ENCODE measurements at places on chromosomes 12 and 14. TPM values are rescaled to one million over a fixed set of nuclear protein-coding genes. Genes with fewer than 3 reads are reported as not detected.

DLK1 gene
- not detected for total RNA-seq

GPRC5D gene
- total RNA-seq = not detected

GRIP1 gene
- total RNA-seq = 13.9 TPM

TAS2R19 gene
- total RNA-seq = 1.4 TPM

RNF212B gene
- 0.33 TPM for total RNA-seq

BEGAIN gene
- 6.2 TPM for total RNA-seq

CCDC177 gene
- total RNA-seq = not detected

GRCh38 chr14:101917413-101918017, 46.9 kb upstream of the DYNC1H1 start:
- H3K27ac ChIP-seq = peak overlapping the region; percentile 38
- no peaks in the 10 kb centered on the region for H3K4me1 ChIP-seq
- DNase-seq = no peak
- H3K36me3 ChIP-seq = peaks cover 14% of the 10 kb centered on the region
- no peak overlapping the region for H3K4me3 ChIP-seq

DNA sequence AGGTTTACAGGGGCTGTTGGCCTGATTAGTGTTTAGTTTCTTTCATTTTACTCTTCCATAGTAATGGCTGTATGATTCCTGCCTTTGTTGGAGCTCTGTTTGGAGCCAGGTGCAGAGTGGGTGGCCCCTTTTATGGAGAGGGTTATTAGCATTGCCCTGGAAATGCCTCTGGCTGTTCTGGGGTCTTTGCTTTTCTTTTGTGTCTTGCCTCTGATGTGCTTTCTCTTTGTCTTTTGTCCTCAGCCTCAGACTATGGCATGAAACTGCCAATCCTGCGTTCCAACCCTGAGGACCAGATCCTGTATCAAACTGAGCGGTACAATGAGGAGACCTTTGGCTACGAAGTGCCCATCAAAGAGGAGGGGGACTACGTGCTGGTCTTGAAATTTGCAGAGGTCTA, 6.9 kb downstream of the MLEC start:
- no peak overlapping the region for H3K27ac ChIP-seq
- H3K27me3 ChIP-seq = no peaks in the 10 kb centered on the region
- H3K4me3 ChIP-seq = no peak overlapping the region
- H3K4me1 ChIP-seq = peaks cover 53% of the 10 kb centered on the region
- DNase-seq = no peak

DNA sequence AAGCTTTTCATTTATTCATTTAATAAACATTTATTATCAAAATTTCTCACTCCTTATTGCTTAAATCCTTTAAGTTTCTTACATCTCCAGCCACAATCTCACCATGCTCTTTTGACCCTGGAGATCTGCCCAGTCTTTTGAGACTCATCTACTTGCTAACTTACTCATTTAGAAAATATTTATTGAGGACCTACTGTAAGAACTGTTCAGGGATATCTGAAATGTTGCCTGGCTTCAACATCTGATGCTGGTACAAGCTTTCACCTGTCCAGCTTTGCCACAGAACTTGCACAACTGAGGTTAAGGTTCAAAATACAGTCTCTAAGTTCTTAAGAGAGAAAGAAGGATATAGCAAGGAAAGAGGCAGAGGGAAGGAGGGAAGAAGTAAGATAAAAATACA, 17.5 kb upstream of the GXYLT1 start:
- peaks cover 28% of the 10 kb centered on the region for H3K36me3 ChIP-seq
- H3K4me3 ChIP-seq = no peak overlapping the region
- no peaks in the 10 kb centered on the region for H3K27me3 ChIP-seq
- no peak overlapping the region for H3K27ac ChIP-seq
- no peaks in the 10 kb centered on the region for H3K4me1 ChIP-seq
- DNase-seq = no peak

- no peak for DNase-seq
- H3K4me1 ChIP-seq = peaks cover 46% of the 10 kb centered on the region
- peak overlapping the region; percentile 77 for H3K27ac ChIP-seq
- H3K27me3 ChIP-seq = no peaks in the 10 kb centered on the region
Measured at GRCh38 chr14:76946753-76947077, 81.8 kb downstream of the IRF2BPL start.

DNA sequence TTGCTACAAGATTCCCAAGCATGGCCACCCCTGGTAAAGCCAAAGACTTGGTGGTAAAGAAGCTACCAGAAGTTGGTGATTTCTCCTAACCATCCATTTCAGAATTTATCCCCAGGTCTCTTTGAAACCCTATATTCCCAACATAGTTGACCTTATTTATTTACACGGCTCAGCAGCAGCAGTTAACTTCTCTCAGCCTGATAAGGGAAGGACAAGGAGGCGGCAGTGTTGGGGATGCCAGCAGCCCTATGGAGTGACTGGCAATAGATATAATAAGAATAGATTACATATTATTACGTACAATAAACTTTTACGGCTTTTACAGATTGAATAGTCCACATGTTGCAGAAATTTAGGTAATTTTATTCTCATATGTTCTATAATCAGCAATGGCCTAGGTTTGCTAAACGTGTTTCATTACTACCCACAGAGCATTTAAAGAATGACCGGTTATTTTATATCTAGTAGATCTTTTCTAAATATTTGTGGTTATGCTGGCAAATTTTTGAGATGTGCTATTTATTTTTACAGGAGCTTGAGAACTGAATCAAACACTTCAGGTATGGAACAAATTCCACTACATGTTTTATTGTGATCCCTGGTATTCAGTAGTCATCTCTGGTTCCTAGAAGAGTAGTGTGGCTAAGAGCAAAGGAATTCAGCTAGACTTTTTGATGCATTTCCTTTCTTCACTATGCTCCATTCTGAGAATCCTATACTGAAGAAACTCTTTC, 19.8 kb upstream of the PALS1 start:
- DNase-seq = no peak
- H3K36me3 ChIP-seq = no peaks in the 10 kb centered on the region
- no peak overlapping the region for H3K4me3 ChIP-seq

DNA sequence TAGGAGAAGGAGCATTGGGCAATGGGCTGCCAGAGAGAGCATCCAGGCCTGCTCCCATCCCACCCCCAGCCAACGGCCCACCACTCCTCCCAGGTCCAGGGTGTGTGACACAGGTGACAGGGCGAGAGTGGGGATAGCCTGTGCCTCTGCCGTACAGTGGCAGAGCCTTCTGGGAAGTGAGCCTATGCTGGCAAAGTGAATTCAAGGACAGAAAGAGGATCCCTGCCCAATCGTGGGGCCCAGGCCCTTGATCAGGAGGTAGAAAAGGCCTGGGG, 553 bp upstream of the KRT79 start:
- DNase-seq = no peak
- no peaks in the 10 kb centered on the region for H3K36me3 ChIP-seq
- no peaks in the 10 kb centered on the region for H3K27me3 ChIP-seq

- peaks cover 14% of the 10 kb centered on the region for H3K4me1 ChIP-seq
- no peaks in the 10 kb centered on the region for H3K27me3 ChIP-seq
- H3K36me3 ChIP-seq = peaks cover 50% of the 10 kb centered on the region
- DNase-seq = no peak
Measured at GRCh38 chr12:6666211-6666610, 3.3 kb upstream of the ING4 start.

DNA sequence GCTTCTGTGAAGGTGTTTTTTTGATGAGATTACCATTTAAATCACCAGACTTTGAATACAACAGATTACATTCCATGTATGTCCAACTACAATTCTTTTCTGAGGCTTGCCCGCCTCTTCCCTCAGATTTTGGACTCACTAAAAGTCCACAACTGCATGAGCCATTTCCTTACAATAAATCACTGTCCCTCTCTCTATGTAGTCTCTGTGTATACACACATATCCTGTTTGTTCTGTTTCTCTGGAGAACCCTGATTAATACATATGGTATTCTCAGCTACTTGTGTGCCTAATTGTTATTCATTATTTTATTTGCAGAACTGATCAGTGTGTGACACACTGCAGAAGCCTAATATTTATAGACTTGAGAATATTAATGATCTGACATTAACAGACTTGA, 2.4 kb upstream of the MIPOL1 start:
- no peaks in the 10 kb centered on the region for H3K27me3 ChIP-seq
- no peak overlapping the region for H3K27ac ChIP-seq
- H3K36me3 ChIP-seq = no peaks in the 10 kb centered on the region

DNA sequence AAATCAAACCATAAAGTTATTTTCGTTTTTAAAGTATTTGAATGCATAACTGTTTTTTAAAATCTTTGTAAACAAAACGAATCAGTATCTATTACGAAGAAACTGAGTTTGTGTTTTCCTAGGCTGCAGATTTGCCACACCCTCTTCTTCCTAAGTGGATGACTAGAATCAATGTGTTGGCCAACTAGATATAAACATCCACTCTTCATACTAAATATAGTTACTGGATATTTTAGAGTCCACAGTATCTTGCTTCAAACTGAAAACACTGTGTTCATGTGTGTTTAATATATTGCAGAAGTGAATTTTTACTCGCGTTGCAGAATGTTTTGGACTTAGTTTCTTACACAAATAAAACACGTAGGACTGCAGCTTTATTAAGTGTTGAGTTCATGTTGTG, 63.2 kb downstream of the KLHL28 start:
- peak overlapping the region; percentile 90 for H3K4me3 ChIP-seq
- DNase-seq = no peak
- peak overlapping the region; percentile 100 for H3K27ac ChIP-seq
- no peaks in the 10 kb centered on the region for H3K36me3 ChIP-seq
- no peaks in the 10 kb centered on the region for H3K27me3 ChIP-seq

- no peaks in the 10 kb centered on the region for H3K27me3 ChIP-seq
- no peaks in the 10 kb centered on the region for H3K36me3 ChIP-seq
- no peak overlapping the region for H3K27ac ChIP-seq
- DNase-seq = no peak
- peaks cover 16% of the 10 kb centered on the region for H3K4me1 ChIP-seq
- no peak overlapping the region for H3K4me3 ChIP-seq
Measured at GRCh38 chr12:47190905-47191304, 111.1 kb upstream of the AMIGO2 start.

DNA sequence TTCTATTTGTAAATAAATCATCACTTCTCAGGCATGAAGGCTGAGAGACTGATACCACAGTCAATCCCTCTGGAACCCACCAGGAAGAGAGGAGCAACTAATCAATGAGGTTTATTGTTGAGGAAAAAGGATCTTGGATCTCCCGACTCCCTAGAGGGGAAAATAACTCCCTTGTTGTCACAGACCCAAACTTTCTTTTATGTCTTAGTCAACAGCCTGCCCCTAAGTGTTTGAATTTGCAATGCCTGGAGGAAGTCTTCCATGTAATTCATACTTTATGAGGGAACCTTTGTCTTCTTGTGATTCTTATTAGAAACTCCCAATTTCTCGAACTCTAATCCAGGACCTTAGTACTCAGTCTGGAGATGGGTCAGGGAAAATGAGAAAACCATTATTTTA, 805.8 kb downstream of the DIO2 start:
- DNase-seq = no peak
- peaks cover 15% of the 10 kb centered on the region for H3K4me1 ChIP-seq
- no peaks in the 10 kb centered on the region for H3K36me3 ChIP-seq
- H3K27ac ChIP-seq = no peak overlapping the region
- H3K4me3 ChIP-seq = no peak overlapping the region
- no peaks in the 10 kb centered on the region for H3K27me3 ChIP-seq

GRCh38 chr14:96559571-96559970, 57.4 kb downstream of the PAPOLA start:
- no peaks in the 10 kb centered on the region for H3K27me3 ChIP-seq
- H3K36me3 ChIP-seq = peaks cover 30% of the 10 kb centered on the region
- no peaks in the 10 kb centered on the region for H3K4me1 ChIP-seq
- no peak overlapping the region for H3K27ac ChIP-seq

DNA sequence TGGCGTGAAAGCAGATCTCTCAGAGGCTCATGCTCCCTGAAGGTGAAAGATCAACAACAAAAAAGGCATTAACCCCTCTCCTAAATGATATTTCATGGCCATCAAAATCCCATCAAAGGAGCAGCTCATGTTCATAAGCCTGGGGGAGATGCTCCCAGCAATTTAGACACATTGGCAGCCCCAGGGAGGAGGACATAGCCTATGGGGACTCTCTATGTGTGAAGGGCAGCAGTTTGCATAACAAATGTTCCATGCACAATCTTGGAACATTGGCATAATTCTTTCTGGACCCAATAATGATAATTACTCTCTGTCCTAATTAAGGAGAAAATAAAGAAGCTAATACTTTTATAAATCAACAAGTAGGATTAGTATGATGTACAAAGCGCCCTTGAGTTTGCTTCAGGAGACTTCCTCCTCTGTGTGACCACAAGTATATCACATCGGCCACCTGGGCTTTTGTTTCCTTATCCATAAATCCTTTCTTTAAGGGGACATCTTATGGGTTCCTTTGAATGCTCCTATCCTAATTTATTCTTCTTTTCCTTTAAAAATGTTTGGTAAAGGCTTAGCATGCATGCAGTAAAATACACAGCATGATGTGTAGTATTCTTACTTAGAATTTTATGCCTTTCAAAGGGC, 161.9 kb upstream of the PLEKHG7 start:
- no peak overlapping the region for H3K4me3 ChIP-seq
- no peak overlapping the region for H3K27ac ChIP-seq
- no peak for DNase-seq
- peaks cover 28% of the 10 kb centered on the region for H3K4me1 ChIP-seq
- no peaks in the 10 kb centered on the region for H3K27me3 ChIP-seq

DNA sequence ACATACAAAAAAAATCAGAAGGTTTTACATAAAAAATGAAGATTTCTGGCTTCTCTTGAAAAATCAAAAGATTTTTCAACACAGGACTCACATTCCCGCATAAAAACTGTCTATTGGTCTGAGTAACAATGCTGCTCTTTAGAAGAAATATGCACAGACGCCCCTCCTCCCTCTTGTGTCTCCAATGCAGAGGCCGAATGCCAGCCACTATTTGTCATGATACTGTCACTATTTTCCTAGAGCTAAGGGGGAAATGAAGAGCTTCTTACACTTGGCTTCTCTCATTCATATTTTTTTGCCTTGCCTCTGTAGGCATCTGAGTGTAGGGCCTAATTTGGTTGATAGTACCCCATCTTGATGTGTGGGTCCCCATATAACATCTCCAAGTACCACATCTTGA, 98.0 kb downstream of the BBS10 start:
- H3K36me3 ChIP-seq = no peaks in the 10 kb centered on the region
- H3K4me1 ChIP-seq = peaks cover 8% of the 10 kb centered on the region
- peak; percentile 68 for DNase-seq
- no peak overlapping the region for H3K4me3 ChIP-seq

- peaks cover 48% of the 10 kb centered on the region for H3K4me1 ChIP-seq
- no peaks in the 10 kb centered on the region for H3K27me3 ChIP-seq
- no peak for DNase-seq
- peak overlapping the region; percentile 79 for H3K4me3 ChIP-seq
- H3K36me3 ChIP-seq = peaks cover 14% of the 10 kb centered on the region
- peak overlapping the region; percentile 90 for H3K27ac ChIP-seq
Measured at GRCh38 chr14:21069388-21070082, 569 bp upstream of the ARHGEF40 start.

GRCh38 chr12:49228653-49229052, 36.2 kb upstream of the TUBA1C start:
- peaks cover 42% of the 10 kb centered on the region for H3K4me1 ChIP-seq
- DNase-seq = no peak
- H3K27ac ChIP-seq = no peak overlapping the region
- H3K4me3 ChIP-seq = no peak overlapping the region

All from esophagus muscularis mucosa (tissue), 4 donors.